Stimulated activated CD8-positive, alpha-beta memory T cell treated with anti-CD3 and anti-CD28 coated beads, Interleukin-4, amount 100 ng/mL, for 1 hour (primary cell): ENCODE measurements at places on chromosomes 5 and 9.

DNA sequence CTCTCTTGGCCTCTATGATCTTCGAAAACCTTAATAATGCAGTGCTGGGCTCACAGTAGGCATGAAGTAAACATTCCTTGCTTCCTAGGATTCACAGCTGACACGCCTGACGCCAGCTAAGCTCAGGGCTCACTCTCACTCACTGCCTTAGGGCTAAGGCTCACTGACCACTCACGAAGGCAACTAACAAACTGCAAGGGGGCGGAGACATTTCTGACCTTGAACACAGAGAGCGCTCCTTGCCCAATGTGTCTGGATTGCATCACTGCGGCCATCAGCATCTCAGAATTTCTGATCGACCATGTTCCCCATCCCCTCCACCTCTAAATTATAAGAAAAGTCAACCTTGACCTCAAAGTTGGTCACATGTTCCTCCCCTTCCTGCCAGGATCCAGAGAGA is 372.6 kb downstream of the EBF1 start:
- DNase-seq: no peak

DNA sequence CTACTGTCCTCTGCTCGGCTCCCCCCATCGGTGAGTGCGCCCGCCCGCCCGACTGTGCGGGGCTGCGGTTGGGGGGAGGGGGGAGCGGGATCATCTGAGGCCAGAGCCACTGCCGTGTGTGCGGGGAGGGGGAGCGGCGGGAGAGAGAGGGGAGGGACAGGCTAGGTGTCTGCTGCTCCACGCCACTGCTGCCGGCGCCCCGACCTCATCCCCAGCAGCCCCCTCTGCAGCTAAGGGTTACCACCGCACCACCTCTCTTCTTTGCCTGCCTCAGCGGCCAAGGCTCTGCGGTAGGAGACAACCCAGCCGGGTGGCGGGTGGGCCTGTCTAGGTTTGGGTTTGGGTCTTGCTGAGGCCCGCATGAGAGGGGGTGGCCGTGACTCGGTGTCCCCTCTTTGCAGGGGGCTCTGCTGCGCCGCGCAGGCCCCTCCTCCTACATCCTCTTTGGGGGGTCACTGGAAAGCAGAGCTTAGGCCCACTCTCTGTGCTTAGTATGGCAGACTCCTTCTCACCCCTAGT is 670 bp upstream of the PURA start:
- no peak for DNase-seq

DNA sequence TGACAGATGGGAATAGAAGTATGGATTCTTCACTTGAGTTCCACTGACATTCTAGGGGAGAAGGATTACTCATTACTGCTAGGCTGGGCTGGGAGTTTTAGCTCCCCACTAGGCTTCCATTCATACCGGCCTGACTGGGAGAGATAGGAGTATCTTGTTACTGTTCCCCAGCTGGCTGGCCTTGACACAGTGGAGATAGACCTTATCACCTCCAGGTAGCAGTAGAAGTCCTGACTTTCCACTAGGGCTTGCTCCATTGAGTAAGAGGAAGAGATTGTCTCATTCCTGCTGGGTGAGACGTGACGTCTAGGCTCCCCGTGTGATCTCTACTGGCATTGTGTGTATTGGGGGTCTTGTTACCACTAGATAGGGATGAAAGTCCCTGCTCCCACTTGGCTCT is 156.4 kb downstream of the CACNA1B start:
- no peak for DNase-seq

DNA sequence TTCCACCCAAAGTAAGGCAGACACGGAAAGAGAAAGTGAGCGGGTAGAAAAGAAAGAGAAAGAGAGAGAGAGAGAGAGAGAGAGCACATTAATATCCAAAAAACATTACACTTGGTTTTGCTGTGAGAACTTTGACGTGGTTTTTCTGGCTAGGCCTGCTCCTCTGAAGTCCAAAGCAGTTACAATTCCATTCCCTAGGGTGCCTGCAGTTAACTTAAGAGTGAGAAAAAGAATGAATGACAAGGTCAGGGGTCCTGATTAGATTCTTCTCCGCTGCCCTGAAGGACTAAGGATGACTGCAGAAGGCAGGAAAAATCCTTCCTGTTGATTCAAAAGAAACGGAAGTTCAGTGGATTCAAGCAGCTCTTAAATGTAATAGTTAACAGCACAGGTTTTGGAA is 589.8 kb downstream of the PRELID2 start:
- DNase-seq: no peak

DNA sequence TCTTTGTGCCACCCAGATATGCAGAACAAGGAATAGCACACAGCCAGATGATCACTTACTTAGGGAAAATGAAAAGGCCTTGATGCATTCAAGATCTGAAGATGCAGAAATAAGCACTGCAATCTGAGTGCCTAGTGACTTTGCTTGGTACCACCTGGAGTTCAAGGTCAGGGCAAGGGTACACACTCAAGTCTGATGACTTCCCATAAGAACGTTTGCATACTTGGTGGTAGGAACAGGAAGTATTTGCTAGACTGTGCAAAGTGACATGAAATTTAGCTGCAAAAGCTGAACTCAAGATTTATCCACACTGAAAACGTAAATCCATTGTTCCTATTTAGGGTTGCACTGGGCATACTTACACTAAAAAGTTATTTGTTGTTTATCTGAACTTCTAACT is 177.1 kb downstream of the PIK3R1 start:
- no peak for DNase-seq

DNA sequence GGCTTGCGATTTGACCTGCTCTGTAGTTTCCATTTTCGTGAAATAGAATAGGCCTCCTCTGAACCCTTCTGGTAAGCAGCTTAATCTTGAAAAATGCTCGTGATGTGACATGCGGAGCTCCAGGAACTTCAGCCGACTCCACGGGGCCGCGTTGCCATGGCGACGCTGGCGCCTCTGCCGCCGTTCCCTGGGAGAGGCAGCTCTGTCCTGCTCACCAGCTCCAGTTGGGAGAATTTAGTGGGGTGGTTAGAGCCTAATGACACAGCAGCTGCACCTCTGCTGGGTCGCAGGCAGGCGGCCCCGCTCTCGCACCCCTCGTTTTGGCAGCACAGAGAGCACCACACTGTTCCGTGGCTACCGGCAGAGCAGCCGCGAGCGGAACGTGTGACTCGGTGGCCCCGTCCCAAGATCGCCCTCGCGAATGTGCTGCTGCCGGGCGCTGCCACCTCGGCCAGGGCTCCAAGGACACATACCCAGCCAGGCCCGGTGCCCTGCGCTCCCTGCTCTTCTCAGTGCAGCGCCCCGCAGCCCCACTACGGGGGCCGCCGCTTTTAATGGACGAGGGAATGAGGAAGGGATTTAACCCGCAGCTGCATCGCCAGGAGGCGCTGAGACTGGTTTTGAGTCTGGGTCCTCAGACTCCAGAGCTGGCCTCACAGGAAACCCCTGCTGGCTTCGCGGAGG is 131.2 kb upstream of the LMX1B start:
- no peak for DNase-seq

DNA sequence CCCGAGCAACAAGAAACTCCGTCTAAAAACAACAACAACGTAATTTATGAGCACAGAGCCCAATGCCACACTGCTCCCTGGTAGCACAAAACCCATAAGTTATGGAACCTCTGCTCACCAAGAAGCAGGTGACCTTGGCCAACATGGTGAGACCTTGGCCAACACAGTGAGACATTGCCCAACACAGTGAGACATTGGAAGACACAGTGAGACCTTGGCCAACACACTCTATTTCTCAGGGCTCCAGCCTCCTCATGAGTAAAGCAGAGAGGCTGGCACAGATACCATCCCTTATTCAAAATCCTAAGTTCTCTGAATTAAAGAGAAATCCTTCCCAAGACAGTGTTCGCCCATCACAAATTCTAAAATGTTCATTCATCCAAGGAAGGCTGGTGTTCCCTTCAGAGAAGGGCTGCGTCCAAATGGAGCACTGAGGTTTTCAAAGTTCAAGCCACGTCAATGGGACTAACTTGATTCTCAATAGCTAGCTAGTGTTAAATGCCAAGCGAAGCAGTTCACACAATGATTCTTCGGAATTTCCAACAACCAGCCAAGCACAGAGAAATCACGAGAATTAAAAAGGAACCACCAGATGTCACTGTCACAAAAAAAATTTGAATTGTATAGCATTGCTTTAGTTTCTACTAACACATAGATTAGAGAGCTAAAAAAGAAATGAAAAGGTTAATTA is 29.5 kb downstream of the TTC39B start:
- no peak for DNase-seq

GRCh38 chr9:33288828-33289483 is 1.4 kb upstream of the NFX1 start:
- DNase-seq: no peak

- DNase-seq: no peak
Measured at GRCh38 chr5:124466011-124466410, 280.4 kb downstream of the ZNF608 start.

DNA sequence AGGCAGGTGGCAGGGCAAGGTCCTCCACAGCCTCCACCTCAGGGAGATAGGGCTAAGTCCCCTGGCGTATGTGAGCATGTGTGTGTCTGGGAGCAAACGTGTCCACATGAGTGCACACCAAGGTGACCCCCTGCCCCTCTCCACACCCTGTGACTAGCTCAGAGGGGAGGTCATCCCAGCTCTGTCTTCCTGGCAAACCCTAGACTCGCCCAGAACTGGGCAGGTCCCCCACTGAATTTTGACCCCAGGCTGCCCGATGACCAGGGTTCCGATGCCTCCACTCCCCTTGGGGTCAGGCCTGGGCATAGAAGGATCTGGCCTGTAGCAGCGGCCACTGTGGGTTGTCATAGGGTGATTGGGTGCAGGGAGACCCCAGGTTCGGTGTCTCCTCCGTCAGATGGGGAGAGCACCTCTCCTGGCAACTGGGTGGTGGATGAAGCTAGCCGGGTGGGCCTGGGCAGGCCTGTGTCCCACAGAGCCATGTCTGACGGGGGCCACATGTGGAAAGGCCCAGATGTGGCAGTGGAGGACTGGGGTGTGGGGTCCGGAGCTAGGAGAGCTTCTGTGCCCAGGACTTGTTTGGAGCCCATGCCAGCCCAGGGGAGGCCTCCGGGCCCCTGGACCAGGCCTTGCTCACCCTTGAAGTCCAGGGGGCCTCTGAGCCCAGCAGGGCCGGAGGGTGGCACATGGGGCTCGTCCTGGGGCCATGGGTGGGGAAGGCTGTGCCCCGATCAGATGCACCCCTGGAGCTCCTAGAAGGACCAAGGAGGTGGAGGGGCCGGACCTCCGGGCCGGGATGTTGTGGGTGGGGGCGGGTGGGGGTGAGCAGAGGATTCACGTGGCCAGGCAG is 6.2 kb downstream of the DIPK1B start:
- DNase-seq: no peak

DNA sequence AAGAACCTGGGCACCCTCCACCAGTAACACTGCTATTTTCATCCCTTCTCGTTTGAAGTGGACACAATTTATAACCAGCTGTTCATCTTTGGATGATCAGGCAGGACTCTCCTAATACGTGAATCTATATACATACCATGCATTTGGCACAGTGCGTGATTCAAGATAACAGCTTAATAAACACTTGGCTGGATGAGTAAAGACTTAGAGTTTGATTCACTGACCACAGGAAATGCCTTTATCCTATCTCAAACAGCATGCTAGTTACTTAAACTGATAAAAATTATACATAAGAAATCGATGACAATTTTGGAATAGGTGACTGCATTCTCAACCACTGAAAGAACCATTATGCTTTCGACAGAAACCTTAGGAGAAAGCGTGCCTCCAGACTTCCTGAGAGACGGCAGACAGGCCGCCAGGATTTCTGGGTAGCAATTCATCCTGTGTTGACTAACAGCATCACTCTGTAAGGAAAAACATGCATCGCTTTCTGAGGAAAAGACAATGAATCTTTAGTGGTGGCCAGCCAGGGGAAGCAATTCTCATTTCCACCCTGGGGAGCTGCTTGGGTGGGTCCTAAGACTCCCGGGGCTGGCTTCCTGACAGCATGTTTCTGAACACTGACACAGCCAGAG is 9.7 kb downstream of the MRPL36 start:
- DNase-seq: no peak

- no peak for DNase-seq
Measured at GRCh38 chr5:176648474-176649194, 1.4 kb downstream of the TSPAN17 start.

- DNase-seq: no peak
Measured at GRCh38 chr9:618478-618877, 223.0 kb upstream of the DMRT1 start.

DNA sequence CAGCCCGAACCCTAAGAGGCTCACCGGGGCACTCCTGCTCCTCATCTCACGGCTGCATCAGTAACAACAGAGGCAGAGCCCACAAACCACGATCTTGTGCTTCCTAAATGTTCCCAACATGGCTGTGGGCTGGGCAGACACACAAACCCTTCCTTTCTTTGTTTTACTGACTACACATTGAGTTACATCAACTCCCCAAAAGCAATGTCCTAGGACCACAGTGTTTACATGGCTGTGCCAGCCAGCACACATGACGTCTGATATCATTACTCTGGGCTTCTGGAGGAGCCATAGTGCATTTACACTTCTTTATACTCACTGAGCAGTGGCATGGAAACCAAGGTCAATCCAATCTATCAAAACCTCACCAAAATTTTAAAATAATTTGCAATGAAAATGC is 101.4 kb downstream of the LHFPL2 start:
- no peak for DNase-seq

- DNase-seq: no peak
Measured at GRCh38 chr5:174796711-174797192, 72.4 kb downstream of the MSX2 start.

- no peak for DNase-seq
Measured at GRCh38 chr9:82140471-82140870, 151.9 kb downstream of the SPATA31D1 start.

DNA sequence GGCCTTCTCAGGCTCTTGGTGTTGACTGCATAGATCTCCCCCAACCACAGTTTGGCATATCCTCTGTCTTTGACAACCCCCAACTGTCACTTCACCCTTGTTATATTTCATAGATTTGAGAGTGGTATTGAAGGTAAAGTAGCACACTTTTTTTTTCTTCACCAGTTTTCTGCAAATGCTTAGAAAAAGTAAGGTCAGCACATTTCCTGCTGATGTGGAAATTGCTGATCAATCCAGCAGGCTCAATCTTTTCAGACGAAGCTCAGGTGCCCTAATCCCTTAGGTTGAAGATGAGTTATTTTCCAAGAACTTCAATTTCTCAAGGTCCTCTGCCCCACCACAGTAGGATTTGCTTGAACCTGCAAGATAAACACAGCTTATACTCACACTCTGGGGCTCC is 38.5 kb upstream of the ANKRD31 start:
- no peak for DNase-seq

GRCh38 chr9:95076696-95077052 is 240.8 kb downstream of the FANCC start:
- no peak for DNase-seq

- DNase-seq: no peak
Measured at GRCh38 chr5:10266137-10266536, 16.1 kb downstream of the CCT5 start.

- DNase-seq: no peak
Measured at GRCh38 chr5:175811589-175811988, 59.8 kb upstream of the CPLX2 start.
